T follicular helper cell (primary cell): ENCODE measurements at places on chromosomes 12 and 14.

GRCh38 chr14:98957211-98958047 is 314.6 kb downstream of the BCL11B start:
- DNase-seq: no peak

- no peak for DNase-seq
Observed at GRCh38 chr12:70815056-70815455, 105.5 kb downstream of the PTPRR start.

GRCh38 chr14:91225025-91225424 is 19.5 kb downstream of the GPR68 start:
- no peak for DNase-seq

- no peak for DNase-seq
Observed at GRCh38 chr12:26978801-26979200, 35.4 kb downstream of the TM7SF3 start.

- no peak for DNase-seq
Observed at GRCh38 chr12:17333287-17333686, 727.3 kb upstream of the LMO3 start.

- no peak for DNase-seq
Observed at GRCh38 chr12:72100854-72101253, 162.2 kb downstream of the TPH2 start.

DNA sequence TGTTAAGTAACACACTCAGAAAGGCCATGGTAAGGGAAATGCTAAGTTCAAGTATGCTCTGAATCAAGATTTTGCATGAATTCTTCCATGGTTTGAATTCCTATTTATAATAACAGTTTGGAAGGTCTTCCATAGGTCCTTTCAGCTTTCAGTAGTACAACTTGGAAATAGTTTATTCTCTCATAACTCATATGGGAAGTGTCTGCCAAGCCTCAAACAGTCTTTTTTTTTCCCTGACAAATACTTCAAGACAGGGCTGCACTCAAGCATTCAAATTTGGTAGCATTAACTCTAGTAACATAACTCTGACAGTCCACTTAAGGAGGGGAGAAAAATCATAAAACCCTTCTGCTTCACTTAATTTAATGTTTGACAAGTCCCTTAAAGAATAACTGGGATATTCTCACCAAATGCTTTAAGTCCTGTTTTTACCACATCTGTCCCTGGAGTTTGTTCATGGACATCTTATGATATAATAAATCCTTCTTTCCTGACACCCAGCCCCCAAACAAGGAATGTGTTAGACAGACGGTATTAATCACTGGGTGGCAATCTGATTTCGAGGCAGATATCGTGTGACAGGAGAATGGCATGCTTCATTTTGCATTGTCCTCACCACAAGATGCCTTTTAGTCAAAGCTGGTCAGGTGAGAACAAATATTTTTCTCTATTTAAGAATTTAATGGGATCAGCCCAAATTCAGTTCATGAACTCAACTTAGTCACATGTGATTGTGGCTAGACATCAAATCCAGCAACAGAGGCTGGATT is 165.7 kb downstream of the BMP4 start:
- DNase-seq: no peak

- DNase-seq: no peak
Observed at GRCh38 chr12:106149096-106149784, 10.5 kb upstream of the NUAK1 start.

GRCh38 chr14:96320605-96321004 is 42.5 kb downstream of the ATG2B start:
- no peak for DNase-seq

- no peak for DNase-seq
Observed at GRCh38 chr14:104936361-104937155, 11.9 kb downstream of the PLD4 start.

GRCh38 chr12:16189849-16190248 is 87.6 kb downstream of the SLC15A5 start:
- DNase-seq: no peak

DNA sequence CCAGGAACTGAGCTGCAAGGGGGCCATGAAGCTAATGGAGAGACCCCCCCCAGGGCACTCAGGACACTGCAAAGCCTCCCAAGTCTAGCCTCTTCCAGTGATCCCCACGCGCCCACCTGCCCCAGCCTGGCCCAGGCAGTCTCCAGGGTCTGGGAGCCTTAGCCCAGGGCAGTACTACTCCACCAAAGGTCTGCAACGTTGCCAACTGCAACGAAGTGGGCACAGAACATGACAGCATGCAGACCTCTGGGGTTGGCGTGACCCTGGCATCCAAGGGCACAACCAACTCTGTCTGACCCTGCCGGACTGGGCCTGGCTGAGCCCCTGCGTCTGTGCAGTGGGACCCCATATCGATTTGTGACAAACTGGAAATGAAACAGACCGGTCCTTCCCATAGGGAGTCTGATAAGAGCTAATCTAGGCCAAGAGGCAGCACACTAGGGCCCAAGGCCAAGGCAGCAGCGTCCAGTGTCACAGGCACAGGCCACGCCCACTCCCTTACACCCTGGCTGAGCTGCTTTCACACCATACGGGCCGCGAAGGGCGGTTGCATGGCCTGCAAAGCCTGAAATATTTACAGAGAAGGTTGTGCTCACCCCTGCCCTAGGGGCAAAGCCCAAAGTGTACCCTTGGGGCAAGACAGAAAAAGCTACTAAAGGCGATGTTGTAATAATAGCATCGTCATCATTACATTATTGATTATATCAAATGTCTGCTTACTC is 76.7 kb downstream of the NCOR2 start:
- DNase-seq: no peak

GRCh38 chr12:121443193-121443870 is 43.4 kb downstream of the RNF34 start:
- peak; percentile 37 for DNase-seq

DNA sequence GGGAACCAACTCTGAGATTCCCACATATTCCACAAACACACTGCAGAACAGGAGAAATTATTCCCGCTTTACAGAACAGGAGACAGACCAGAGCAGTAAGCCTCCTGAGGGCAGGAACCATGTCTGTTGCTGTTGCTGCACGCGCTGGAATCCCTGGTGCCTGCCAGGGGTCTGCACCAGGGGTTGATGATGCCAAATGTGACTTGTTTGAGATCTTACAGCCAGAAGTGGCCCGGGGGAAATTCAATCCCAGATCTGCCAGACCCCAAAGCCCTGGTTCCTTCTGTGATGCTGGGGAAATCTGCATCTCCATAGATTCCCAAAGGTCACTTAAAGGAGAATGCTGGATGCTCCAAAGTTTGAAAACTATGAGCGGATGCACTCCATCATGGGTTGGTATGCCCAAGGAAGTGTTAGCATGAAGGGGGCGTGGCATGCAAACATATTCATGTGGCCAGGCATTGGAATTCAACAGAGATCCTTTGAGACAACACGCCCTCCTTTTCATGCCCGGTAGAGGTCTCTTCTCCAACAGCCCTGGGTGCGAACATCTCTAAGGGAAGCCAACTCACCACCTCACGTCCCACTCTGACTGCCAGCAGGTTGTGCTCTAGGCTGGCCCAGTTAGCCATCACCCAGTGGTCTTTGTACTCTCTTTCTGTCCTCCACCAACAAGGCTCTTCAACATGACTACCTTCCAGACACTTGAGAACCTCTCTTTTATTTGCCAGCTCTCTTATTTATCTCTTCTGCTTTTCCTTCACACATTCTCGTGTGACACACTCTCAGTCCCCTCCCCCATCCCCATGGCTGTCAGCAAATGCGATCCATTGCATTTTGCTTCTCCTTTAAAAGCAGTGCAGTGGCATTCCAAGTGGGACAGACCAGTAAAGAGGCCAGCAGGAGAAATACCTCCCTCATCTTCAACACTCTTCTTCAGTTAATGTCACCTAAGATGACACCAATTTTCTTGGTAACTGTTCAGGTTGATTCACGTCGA is 131.3 kb downstream of the ZFP36L1 start:
- no peak for DNase-seq

DNA sequence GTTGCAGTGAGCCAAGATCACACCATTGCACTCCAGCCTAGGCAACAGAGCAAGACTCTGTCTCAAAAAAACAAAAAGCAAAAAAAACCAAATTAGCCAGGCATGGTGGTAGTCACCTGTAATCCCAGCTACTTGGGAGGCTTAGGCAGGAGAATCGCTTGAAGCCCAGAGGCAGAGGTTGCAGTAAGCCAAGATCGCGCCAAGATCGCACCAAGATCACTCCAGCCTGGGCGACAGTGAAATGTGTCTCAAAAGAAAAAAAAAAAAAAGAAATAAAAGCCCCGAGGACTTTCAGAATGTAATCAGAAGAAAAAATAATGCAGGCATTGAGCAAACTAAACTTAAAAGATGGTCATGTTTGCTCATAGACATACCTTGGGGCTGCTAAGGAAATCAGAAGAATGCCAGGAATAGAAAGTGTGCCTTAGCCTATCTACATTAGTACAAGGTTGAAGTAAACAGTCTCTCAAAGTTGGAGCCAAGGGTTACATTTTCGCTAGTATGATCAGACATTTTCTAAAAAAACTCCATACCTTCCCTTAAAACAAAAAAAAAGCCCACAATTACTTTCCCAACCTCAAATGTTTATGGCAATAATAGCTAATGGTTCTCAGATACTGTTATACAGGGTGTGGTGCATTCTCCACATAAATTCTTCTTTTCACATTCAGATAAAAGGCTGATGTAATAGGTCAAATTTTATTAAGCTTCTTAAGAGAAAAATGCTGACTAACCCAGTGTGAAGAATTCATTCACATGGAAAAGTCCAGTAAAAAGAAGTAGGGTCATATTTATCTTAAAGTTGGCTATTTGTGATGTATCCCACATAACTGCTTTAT is 15.8 kb downstream of the DTD2 start:
- DNase-seq: no peak

GRCh38 chr14:64963611-64964010 is 8.5 kb downstream of the RAB15 start:
- DNase-seq: no peak

- DNase-seq: no peak
Observed at GRCh38 chr14:69647213-69647612, 35.8 kb downstream of the SUSD6 start.

DNA sequence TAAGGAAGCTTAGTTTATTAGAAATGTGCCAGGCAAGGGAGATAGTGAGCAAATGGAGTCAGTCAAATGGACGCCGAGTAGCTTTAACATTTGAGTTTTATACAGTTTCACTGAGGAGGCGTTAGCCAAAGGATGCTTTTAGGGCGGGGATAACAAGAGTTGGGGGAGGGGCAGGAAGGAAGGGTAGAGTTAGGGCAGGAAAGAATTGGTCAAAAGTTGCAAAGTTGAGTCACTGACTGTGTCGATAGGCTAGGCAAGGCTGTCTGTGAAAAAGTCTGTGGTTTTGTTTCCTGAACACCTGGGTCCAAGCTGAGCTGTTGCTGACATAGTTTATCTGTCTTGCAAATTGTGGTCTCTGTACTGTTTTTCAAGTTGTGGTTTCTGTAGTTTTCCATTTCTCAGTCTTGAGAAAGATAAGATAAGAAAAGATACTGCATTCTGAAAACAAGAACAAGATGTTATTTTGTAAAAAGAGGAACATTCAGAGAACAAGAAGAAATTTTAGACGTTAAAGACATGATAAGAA is 62.6 kb upstream of the RESF1 start:
- peak; percentile 76 for DNase-seq

DNA sequence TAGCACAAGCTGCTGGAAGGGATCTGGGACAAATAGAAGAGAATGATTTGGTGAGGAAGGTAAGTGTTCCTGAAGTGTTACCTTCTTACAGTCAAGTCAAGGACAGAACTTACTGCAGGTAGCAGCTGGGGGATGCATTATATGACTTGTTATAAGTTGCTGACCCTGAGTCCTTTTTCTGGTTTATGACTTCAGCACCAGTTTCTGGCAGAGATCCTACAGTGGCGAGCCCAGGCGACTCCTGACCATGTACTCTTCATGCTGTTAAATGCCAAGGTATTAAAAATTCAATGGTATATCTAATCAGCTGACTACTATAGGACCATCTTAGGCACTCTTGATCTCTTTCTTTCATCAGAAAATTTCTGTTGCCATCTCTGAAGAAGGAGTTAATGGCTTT is 45.1 kb upstream of the ATF1 start:
- no peak for DNase-seq

- no peak for DNase-seq
Observed at GRCh38 chr12:50325890-50326391, 42.6 kb upstream of the LIMA1 start.

DNA sequence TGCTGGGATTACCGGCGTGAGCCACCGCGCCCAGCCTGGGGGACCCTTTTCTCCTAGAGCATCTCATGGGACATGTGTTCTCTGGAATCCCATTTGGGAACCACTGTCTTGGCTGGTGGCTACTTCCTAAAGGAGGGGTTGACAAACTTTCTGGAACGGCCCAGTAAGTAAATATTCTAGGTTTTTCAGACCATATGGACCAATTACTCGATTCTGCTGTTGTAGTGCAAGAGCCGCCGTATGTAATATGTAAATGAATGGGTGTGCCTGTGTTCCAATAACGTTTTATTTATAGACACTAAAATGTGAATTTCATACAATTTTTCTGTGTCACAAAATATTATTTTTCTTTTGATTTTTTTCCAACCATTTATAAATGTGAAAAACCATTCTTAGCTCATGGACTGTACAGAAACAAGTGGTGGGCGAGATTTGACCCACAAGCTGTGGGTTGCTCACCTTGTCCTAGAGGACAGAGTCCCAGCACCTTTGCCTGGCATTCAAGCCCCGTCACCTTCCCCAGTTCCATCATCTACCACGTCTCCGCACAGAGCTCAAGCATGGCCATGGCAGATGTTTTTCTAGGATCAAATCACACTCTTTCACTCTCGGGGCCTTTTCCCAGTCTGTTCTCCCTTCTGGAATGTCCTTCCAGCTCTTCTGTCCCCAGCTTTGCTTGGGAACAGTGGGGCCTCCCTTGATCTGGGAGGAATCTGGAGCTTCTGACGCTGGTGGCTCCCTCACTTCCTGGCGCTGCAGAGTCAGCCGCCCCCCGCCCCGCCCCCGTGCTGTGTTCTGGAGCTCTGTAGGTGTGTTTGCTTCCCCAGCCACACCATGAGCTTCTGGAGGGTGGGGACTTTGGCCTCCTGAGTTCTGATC is 17.9 kb upstream of the RCOR1 start:
- no peak for DNase-seq

DNA sequence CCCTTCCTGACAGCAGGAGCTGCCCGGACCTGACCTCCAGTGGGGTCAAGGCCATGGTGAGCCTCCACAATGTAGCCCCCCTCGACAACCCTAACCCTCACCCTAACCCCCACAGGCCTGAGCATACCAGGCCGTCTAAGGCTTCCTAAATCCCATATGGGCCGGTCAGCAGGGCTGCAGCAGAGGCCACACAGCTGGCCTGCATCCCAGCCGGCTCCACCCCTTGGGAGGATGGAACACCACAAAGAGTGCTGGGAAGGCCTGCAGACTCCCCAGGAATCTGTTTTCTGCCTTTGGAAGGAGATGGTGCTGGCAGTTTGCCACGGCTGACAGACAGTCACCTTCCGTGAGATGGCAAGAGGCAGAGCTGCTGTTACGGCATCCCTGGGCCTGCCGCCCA is 2.8 kb downstream of the TMEM179 start:
- no peak for DNase-seq
